ENCODE measurements at places on chromosomes 5 and 9. TPM values are rescaled to one million over a fixed set of nuclear protein-coding genes. Genes with fewer than 3 reads are reported as not detected.

DNA sequence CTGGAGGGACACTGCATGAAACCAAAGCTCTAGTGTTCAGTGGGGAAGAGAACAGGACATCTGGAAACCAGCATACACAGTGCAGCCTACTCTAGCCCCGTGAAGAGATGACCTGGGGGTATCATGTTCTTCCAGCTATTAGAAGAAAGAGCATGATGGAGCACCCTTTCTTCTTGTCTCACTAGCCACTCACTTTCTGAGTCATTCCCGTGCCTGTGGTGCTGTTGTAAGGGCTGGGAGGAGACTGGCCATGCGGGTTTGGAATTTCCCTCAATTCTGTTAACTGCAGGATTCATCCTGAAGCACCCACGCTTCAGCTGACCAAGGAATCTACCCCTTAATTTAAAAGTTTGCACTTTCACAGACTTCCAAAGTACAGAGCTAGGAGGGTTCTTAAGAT, 137.0 kb downstream of the COL23A1 start:
- DNase-seq = no peak
- peaks cover 2% of the 10 kb centered on the region for H3K27me3 ChIP-seq
- no peaks in the 10 kb centered on the region for H3K36me3 ChIP-seq
- no peak overlapping the region for H3K27ac ChIP-seq
- H3K4me3 ChIP-seq = no peak overlapping the region

GRCh38 chr5:59371525-59372127, 521.9 kb downstream of the PDE4D start:
- H3K27me3 ChIP-seq = peaks cover 2% of the 10 kb centered on the region
- no peak for DNase-seq
- H3K27ac ChIP-seq = no peak overlapping the region
- H3K4me3 ChIP-seq = no peak overlapping the region

DNA sequence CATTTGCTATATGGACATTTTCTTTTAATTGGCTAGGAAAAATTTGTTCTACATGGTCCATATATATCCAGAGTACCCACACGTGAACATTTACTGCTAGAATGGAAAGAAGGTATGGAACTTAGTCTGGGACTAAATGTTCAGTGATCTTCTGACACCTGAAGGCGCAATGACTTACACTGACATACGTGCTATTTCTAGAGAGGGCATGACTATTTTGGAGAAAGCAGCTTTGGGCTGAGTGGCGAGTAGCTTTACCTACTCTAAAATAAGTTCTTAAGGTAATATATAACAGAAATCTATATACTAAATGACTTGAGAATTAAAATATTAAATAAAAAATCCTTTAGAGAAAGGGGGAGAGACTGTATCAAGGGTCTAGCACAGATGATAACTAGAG, 10.4 kb downstream of the NNT start:
- no peak overlapping the region for H3K27ac ChIP-seq
- H3K4me1 ChIP-seq = no peaks in the 10 kb centered on the region
- DNase-seq = no peak
- H3K36me3 ChIP-seq = peaks cover 59% of the 10 kb centered on the region

DNA sequence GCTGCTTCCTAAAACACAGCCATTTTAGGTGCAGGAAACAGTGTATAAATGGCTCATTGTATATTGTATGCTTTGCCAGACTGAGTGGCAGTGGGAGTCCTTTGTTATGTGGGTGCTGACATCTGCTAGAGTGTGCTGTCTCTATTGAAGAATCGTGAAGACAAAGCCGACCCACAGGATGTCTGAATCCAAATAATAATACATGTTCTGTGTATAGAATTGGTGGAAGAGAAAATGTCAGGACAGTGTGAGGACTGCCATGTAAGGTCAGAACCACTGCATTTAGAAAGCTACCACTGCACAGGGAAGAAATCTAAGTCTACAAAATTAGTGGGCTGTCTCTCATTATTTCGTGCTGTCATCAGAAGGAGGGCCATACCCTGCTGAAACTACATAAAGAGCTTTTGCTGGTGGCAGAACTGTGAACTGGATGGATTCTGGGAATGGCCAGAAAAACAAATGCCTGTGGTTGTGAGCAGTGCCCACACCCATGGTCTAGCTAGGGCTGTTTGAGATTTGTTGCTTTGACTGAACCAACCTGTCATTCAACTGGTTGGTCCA, 2.5 kb downstream of the IL7R start:
- peak overlapping the region; percentile 98 for H3K27ac ChIP-seq
- no peaks in the 10 kb centered on the region for H3K27me3 ChIP-seq
- DNase-seq = peak; percentile 13
- H3K4me1 ChIP-seq = peaks cover 63% of the 10 kb centered on the region
- peak overlapping the region; percentile 100 for H3K4me3 ChIP-seq
- peaks cover 49% of the 10 kb centered on the region for H3K36me3 ChIP-seq

GRCh38 chr5:99605904-99606303, 677.1 kb upstream of the CHD1 start:
- H3K27ac ChIP-seq = no peak overlapping the region
- H3K36me3 ChIP-seq = no peaks in the 10 kb centered on the region
- H3K4me1 ChIP-seq = no peaks in the 10 kb centered on the region
- H3K4me3 ChIP-seq = no peak overlapping the region

The MCIDAS gene
- not detected for polyA plus RNA-seq

The FASTKD3 gene
- polyA plus RNA-seq = 16.8 TPM

The AFAP1L1 gene
- not detected for polyA plus RNA-seq

The DYNC2I2 gene
- 10.2 TPM for polyA plus RNA-seq
